ENCODE measurements at places on chromosomes 13 and 19. TPM values are rescaled to one million over a fixed set of nuclear protein-coding genes. Genes with fewer than 3 reads are reported as not detected.

Gene ZNF586
- 12.0 TPM for total RNA-seq

GRCh38 chr13:112756511-112756966, 66.7 kb downstream of the ATP11A start:
- DNase-seq, result no peak

Gene SLC1A6
- not detected for total RNA-seq

Gene ZNF418
- total RNA-seq, result 10.9 TPM

- no peak for DNase-seq
These were observed 583 bp downstream of the PCDH8 start for GRCh38 chr13:52847682-52848432.
